Heart left ventricle (tissue), 16 donors: ENCODE measurements at places on chromosomes 12 and 14. TPM values are rescaled to one million over a fixed set of nuclear protein-coding genes. Genes with fewer than 3 reads are reported as not detected.

GRCh38 chr12:55732288-55732687 lies 3.5 kb upstream of the CD63 start:
- H3K27ac ChIP-seq, result no peak overlapping the region
- H3K36me3 ChIP-seq, result peaks cover 1% of the 10 kb centered on the region
- H3K4me1 ChIP-seq, result peaks cover 25% of the 10 kb centered on the region
- no peak for DNase-seq
- no peak overlapping the region for H3K4me3 ChIP-seq

- DNase-seq, result no peak
- no peaks in the 10 kb centered on the region for H3K4me1 ChIP-seq
- no peaks in the 10 kb centered on the region for H3K36me3 ChIP-seq
- H3K27ac ChIP-seq, result no peak overlapping the region
- H3K4me3 ChIP-seq, result no peak overlapping the region
These were observed 224.0 kb upstream of the PDE3A start for GRCh38 chr12:20144341-20144740.

The PTPN21 gene
- 34.2 TPM for total RNA-seq

GRCh38 chr14:76829013-76829365 lies 2.8 kb downstream of the LRRC74A start:
- no peak overlapping the region for H3K4me3 ChIP-seq
- no peaks in the 10 kb centered on the region for H3K36me3 ChIP-seq

DNA sequence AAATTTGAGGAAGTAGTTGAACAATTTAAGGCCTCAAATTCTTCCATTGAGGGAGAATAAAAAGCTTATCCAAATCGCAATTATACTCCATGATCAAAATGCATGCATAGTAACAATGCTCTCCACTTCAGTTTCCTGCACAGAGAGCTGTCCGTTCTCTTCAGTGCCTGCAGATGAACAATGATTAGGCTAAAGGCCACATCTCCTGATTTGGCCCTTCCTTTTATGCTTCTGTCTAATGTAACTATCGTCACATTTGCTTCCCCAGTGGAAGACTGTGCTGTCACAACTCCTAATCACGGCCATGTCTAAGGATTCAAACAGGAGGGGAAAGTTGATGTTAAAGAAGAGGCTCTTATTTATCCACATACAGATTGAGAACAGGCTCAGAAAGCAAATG lies 113.6 kb upstream of the NPAS3 start:
- no peaks in the 10 kb centered on the region for H3K27me3 ChIP-seq
- H3K4me1 ChIP-seq, result peaks cover 26% of the 10 kb centered on the region
- peak overlapping the region; percentile 8 for H3K27ac ChIP-seq
- no peaks in the 10 kb centered on the region for H3K36me3 ChIP-seq
- no peak for DNase-seq

- no peak overlapping the region for H3K4me3 ChIP-seq
- H3K4me1 ChIP-seq, result no peaks in the 10 kb centered on the region
- no peaks in the 10 kb centered on the region for H3K27me3 ChIP-seq
- H3K36me3 ChIP-seq, result no peaks in the 10 kb centered on the region
These were observed 723.9 kb downstream of the MED13L start for GRCh38 chr12:115553622-115554021.

DNA sequence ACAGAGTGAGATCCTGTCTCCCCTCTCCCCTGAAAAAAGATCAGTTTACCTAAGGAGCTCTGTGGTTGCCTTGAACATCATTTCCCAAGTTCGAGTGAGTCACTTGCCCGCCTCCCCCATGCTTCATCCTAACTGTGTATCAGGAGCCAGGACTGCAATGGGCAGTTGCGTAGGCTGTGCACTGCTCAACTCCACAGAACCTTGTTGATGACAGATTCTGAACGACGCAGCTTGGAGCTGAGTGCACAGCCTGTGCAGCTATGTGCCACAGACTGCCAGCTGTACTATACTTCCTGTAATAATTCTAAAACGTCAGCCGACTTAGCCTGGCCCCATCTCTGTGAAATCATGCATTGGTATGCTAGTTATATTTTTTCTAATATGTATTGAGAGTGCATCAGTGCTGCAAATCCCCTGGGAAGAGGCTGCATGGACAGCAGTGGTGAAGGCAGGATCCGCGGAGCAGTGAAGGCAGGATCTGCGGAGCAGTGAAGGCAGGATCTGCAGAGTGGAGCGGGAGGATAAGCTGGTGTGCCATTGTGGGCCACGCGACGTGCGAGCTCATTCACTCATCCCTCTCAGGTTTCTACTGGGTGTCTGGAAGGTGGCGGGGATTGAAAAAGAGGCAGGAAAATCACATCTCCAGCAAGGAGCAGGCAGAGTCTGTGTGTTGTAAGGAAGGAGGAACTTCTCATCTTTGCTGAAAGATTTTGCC lies 80.8 kb downstream of the GALNT9 start:
- no peaks in the 10 kb centered on the region for H3K27me3 ChIP-seq
- DNase-seq, result no peak
- H3K4me1 ChIP-seq, result no peaks in the 10 kb centered on the region
- no peak overlapping the region for H3K27ac ChIP-seq
- no peaks in the 10 kb centered on the region for H3K36me3 ChIP-seq

The ARHGAP9 gene
- 7.6 TPM for total RNA-seq

The STYK1 gene
- total RNA-seq, result 0.21 TPM

- no peaks in the 10 kb centered on the region for H3K4me1 ChIP-seq
- H3K27me3 ChIP-seq, result no peaks in the 10 kb centered on the region
- no peak for DNase-seq
- H3K27ac ChIP-seq, result no peak overlapping the region
- H3K4me3 ChIP-seq, result no peak overlapping the region
These were observed 176.1 kb downstream of the DAD1 start for GRCh38 chr14:22412926-22413411.

The EML5 gene
- 0.16 TPM for total RNA-seq

The SLC2A3 gene
- 7.0 TPM for total RNA-seq

DNA sequence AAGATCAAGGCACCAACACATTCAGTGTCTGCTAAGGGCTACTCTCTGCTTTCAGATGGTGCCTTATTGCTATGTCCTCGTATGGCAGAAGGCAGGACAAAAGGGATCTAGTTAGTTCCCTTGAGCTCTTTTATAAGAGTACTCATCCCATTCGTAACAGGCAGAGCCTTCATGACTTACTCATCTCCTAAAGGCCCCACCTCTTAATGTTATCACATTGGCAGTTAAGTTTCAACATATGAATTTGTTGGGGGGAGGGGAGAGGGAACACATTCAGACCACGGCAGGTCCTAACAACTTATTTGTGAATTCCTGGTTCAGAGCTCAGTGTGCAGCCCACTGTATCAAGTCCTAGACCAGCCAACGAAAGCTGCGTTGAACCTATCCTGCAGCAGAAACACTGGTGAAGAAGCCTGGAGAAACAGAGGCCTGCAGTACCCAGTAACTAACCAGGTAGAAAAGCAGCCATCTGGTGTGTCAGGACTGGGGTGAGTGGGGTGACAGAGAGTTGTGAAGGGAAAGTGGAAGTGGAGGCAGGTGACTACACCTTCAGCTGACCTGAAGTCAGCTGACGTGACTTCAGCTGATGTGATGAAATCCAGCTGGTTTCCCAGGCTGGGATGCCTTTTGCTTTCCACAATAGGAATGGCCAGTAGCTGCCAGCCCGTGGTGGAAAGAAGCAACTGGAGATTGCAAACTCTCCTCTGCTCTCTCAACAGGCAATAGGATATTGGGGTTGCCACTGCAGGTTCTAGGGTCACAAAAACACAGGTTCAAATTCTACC lies 101.6 kb upstream of the PLXNC1 start:
- DNase-seq, result no peak
- no peak overlapping the region for H3K4me3 ChIP-seq
- peaks cover 12% of the 10 kb centered on the region for H3K4me1 ChIP-seq
- H3K36me3 ChIP-seq, result no peaks in the 10 kb centered on the region
- peak overlapping the region; percentile 80 for H3K27ac ChIP-seq

DNA sequence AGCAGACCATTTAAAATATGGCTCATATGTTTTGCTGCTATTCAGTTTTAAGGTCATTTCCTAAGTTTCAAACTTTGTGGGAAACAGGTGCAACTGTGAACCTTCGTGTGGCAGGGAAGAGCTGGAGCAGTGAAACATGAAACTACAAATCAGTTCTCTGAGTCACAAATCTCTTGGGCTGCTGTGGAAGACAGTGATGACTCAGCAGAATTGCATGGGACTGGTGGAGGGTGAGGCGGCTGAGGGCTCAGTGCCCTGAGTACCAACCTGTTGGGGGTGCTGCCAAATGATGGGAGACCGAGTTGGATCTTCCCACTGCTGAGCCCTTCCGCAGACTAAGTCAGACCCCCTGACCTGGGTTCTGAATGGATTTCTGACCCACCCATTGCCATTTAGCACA lies 8.4 kb upstream of the CALM1 start:
- H3K27me3 ChIP-seq, result no peaks in the 10 kb centered on the region
- no peak for DNase-seq
- peaks cover 22% of the 10 kb centered on the region for H3K4me1 ChIP-seq

The SVOP gene
- 2.2 TPM for total RNA-seq

The SP1 gene
- 48.4 TPM for total RNA-seq

GRCh38 chr12:14213542-14213941 lies 151.9 kb upstream of the ATF7IP start:
- H3K27me3 ChIP-seq, result no peaks in the 10 kb centered on the region
- no peak overlapping the region for H3K4me3 ChIP-seq
- H3K4me1 ChIP-seq, result no peaks in the 10 kb centered on the region
- H3K27ac ChIP-seq, result no peak overlapping the region

The ULK1 gene
- 41.0 TPM for total RNA-seq

The PMCH gene
- not detected for total RNA-seq

DNA sequence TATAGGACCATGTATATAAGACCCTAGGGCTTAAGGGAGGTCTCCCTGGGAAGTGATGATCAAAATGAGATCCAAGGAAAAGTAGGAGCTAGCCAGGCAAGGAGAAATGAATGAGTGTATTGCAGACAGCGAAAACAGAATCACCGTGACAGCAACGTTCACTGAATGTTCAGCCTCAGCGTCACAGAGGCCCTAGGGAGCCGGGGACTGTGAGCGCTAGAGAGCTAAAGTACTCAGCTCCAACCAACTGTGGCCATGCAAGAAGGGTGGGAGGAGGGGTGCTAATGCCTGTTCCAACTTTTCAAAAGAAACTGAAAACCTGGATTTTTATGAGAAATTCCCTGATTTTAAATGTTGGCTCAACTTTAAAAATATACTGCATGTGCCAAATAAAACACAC lies 105.5 kb upstream of the CCND2 start:
- no peak for DNase-seq
- peaks cover 10% of the 10 kb centered on the region for H3K4me1 ChIP-seq
- no peaks in the 10 kb centered on the region for H3K36me3 ChIP-seq

GRCh38 chr12:45915405-45915804 lies 75.0 kb downstream of the SCAF11 start:
- H3K4me1 ChIP-seq, result no peaks in the 10 kb centered on the region
- no peaks in the 10 kb centered on the region for H3K27me3 ChIP-seq
- H3K27ac ChIP-seq, result no peak overlapping the region
- no peak overlapping the region for H3K4me3 ChIP-seq
- DNase-seq, result no peak

The MORN3 gene
- 0.09 TPM for total RNA-seq

The SOX5 gene
- total RNA-seq, result 2.5 TPM

The HECTD4 gene
- 19.0 TPM for total RNA-seq

The CCDC184 gene
- 0.25 TPM for total RNA-seq

The LMNTD1 gene
- not detected for total RNA-seq

GRCh38 chr14:99257673-99258221 lies 14.2 kb downstream of the BCL11B start:
- no peak for DNase-seq
- H3K4me1 ChIP-seq, result no peaks in the 10 kb centered on the region
- no peaks in the 10 kb centered on the region for H3K36me3 ChIP-seq
- peaks cover 90% of the 10 kb centered on the region for H3K27me3 ChIP-seq

DNA sequence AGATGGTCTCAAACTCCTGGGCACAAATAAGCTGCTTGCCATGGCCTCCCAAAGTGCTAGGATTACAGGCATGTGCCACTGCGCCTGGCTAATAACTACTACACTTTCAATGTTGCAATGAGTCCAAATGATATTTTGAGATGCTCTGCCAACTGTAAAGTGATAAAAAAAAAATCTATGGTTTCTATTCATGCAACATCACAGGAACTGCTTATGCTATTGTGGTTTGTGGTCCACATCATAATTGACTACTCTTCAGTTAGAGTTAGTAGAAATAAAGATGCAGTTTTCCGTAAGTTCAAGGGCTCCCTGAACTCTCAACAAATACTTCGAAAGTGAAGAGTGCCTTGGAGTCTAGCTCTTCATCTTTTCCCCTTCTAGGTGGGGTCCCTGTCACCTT lies 239.4 kb downstream of the C12orf75 start:
- no peaks in the 10 kb centered on the region for H3K36me3 ChIP-seq
- H3K27me3 ChIP-seq, result no peaks in the 10 kb centered on the region
- H3K4me3 ChIP-seq, result no peak overlapping the region
- no peaks in the 10 kb centered on the region for H3K4me1 ChIP-seq

DNA sequence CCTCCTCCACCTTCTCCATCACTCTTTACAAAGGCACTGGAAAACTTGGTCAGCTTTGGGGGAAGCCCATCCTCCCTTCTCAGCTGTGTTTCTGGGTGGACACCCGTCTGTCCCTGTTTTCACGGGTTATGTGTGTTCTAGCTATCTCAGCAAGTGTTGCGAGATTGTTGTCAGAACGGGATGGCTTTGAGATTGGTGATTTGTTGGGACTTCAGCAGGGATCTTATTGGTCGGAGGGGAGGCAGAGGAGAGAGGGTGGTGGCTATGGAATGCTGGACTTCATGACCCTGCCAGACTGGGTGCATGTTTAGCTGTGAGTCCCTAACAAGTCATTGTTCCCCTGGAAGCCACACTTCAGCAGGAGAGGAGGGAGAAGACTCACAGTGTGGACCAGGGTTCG lies 2.1 kb downstream of the USP5 start:
- no peak for DNase-seq
- H3K4me1 ChIP-seq, result peaks cover 9% of the 10 kb centered on the region
- H3K27me3 ChIP-seq, result no peaks in the 10 kb centered on the region
- H3K27ac ChIP-seq, result no peak overlapping the region

DNA sequence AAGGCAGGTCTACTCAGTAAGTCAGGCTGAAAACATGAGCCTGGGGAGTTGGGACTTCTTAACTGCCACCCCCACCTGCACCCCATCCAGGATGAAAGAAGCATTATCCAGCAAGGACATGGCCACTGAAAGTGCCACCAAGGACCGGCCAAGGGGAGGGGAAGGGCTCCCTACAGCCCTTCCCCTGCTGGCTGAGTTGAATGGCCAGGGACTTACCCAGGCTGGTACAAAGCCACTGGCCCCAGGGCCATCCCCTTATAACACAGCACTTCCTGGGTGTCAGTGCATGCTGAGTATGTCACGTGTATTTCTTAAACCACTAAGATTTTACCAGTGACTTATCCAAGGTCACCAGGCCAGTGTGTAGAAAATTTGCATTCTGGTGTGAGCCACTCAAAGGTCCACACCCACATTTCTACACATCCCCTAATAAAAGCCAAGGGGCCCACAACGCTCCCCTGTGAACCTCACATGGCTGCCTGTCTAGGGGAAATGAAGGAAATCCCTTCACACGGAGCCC lies 29.3 kb upstream of the ZFP36L1 start:
- DNase-seq, result no peak
- no peaks in the 10 kb centered on the region for H3K27me3 ChIP-seq
- H3K4me1 ChIP-seq, result peaks cover 8% of the 10 kb centered on the region
- no peak overlapping the region for H3K4me3 ChIP-seq
- H3K27ac ChIP-seq, result no peak overlapping the region
- no peaks in the 10 kb centered on the region for H3K36me3 ChIP-seq

The ASPG gene
- 6.0 TPM for total RNA-seq
